H7 (cell line): ENCODE measurements at places on chromosomes 5 and 9.
A peak's percentile ranks its signal among the peaks of the same experiment; 100 is the strongest.

- DNase-seq = no peak
These were observed 6.3 kb downstream of the RMI1 start for GRCh38 chr9:83986765-83987401.

GRCh38 chr5:37776826-37777225 lies 63.0 kb downstream of the GDNF start:
- no peak for DNase-seq

- DNase-seq = no peak
These were observed 71.5 kb downstream of the MACROH2A1 start for GRCh38 chr5:135327429-135328127.

- DNase-seq = no peak
These were observed 78.0 kb downstream of the GNAQ start for GRCh38 chr9:77953590-77953989.

DNA sequence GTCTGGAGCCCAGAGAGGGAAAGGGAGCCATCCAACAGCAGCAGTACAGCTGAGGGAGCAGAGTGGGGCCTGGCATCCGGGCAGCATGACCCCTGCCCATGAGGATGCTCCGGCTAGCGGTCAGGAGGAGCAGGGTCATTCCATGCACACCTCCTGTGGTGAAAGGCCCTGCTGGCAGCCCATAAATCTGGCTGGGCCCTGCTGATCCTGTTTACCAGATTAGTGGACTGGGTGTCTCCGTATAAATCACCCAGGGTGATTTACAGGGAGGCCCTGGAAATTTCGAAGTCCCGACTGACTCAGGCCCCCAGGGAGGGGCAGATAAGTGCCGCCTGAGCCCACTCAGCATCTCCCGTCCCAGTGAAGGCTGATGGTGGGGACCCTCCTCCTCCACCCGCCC lies 117.6 kb upstream of the HAND1 start:
- no peak for DNase-seq

DNA sequence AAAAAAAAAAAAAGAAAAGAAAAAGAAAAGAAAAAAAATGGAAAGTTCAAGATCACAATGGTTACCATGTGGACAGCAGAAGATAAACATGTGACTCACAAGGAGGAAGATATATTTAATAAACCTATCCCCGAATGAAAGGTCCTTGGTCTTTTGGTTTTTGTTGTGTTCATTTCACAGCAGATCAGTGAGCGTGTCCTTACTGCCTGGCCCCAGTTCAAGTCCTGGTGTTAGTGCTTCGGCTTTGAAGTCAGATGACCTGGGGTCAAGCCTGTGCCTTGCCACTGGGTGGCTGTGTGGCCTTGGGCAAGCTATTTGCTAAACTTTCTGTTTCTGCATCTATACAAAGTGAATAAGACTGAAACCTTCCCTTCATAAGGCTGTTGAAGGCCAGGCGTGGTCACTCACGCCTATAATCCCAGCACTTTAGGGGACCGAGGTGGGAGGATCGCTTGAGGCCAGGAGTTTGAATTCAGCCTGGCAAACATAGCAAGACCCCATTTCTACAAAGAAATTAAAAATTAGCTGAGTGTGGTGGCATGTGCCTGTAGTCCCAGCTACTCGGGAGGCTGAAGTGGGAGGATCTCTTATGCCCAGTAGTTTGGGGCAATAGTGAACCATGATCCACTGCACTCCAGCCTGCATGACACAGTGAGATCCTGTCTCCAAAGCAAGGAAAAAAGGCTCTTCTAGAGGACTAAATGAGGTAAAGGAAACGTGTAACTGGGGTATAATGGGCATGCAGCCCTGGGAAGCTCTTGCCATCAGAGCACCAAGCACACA lies 94.5 kb upstream of the SPATA31D4 start:
- no peak for DNase-seq

GRCh38 chr5:86999951-87000350 lies 267.7 kb upstream of the RASA1 start:
- no peak for DNase-seq

DNA sequence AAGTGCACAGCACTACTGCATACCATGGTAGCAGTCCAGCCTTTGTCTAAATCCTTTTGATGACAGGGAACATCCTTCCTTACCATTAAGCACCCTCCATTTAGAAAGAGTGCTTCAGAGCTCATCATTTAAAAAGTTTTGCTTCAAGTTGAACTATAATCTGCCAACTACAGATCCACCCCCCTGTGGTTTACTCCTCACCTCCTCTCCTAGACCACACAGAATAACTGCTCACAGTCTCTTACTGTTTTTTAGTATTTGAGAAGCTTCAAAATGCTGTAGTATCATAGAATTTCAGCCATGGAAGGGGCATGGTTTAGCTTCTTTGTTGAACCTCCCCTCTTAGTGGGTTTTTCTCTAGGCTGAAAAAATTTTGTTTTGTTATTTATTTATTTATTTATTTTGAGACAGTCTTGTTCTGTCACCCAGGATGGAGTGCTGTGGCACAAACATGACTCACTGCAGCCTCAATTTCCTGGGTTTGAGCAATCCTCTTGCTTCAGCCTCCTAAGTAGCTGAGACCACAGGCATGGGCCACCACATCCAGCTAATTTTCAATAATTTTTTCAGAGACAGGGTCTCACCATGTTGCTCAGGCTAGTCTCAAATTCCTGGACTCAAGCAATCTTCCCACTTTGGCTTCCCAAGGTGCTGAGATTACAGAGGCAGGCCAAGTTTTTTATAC lies 384.3 kb upstream of the RFX3 start:
- no peak for DNase-seq

- peak; percentile 73 for DNase-seq
These were observed 547 bp downstream of the NIPBL start for GRCh38 chr5:36876965-36877666.

GRCh38 chr9:129324808-129325502 lies 146.9 kb upstream of the IER5L start:
- DNase-seq = no peak

DNA sequence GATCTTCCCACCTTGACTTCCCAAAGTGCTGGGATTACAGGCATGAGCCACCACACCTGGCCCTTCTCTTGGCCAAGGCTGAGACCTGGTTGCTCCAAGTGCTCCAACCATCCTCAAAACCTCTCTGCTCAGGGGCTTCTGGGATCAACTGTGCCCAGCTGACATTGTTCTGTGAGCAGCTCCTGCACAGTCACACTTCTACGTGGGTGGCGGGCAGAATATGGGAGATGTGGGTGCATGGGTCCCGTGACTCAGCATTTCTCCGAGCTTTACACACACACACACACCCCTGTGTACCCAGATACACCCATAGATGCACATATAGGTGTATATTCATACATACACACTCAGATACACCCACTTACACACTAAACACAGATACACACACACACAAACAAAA lies 10.5 kb upstream of the MYORG start:
- DNase-seq = no peak

DNA sequence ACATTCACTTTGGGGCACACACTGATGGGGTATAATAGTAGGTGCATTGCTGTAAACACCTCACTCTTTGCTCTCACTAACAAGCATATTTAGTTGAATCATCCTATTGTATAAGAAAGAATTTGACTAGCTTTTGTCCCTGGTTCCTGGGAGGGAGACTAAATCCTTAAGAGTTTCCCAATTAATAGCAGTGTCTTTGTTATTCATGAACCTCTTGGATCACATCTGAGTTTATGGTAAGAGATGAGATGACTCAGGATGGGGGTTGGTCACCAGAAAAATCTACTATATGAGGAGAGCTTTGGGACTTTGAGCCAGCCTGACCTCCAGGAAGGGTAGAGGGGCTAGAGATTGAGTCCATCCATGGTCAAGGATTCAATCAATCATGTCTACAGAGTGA lies 56.8 kb downstream of the PUM3 start:
- DNase-seq = no peak

GRCh38 chr5:131305906-131306305 lies 42.1 kb downstream of the CDC42SE2 start:
- no peak for DNase-seq

DNA sequence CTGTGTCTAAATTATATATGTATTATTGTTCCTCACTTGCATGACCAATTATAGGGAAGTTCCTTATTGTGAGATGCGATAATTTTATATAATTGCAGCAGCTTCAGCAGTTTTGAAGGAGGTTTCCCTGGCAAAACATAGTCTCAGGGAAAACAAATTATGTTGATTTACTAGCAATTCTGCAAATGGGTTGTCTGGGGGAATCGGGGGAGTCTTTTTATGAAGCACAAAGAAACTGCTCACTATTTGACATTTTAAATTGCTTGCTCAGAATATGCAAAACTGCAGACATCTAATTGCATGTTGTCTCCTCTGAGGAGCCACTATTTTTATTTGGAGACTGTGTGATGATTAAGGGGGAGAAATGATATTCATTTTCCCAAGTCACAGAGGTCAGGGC lies 361.6 kb downstream of the YTHDC2 start:
- no peak for DNase-seq

DNA sequence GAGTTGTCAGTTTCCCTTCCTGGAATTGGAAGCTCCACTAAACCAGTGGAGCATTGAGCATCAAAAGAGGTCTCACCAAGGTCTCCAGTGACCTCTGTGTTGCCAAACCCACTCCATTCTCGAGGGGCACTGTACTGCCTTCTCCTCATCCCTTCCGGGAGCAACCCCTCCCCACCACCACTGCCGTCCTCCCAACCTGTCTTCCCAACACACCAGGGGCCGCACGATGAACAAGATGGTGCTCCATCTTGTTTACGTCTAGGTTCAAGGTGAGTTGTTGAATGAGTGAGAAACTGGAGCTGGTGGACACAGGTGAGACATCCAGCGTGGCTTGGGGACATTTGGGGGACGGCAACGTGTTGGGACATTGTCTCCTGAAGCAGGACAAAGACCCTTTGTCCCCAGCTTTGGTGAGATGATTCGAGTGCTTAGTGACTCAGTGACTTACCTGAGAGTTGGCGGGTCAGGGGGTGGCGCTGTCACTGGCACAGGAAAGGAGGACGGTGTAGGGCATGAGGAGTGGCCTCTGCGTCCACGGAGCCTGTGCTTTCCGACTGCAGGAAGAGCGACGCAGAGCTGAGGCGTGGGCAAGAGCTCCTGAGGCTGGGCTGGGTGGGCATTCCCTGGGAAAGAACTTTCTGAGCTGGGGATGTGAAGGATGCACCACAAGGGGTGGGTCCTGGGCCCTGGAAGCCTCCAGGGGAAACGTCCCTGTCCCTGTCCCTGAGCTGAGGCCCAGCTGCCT lies 44.8 kb upstream of the RNU6ATAC start:
- peak; percentile 38 for DNase-seq

DNA sequence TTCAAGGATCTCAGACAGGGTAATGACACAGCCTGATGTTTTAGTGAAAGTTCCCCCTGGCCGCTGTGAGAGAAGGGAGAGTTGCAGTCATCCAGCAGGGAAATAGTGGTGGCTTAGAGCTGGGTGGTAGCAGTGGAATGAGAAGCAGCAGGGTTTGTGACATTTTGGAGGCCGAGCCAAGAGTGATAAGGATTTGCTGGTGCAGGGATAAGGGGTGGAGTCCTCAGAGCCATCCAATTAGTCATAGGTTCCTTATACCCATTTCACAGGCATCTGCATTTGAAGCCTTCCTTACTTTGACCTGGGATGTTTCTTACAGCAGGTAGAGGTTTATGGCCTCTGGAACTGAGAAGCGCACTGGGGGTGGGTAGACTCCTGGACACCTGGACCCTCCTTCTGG lies 12.8 kb downstream of the JADE2 start:
- DNase-seq = no peak

DNA sequence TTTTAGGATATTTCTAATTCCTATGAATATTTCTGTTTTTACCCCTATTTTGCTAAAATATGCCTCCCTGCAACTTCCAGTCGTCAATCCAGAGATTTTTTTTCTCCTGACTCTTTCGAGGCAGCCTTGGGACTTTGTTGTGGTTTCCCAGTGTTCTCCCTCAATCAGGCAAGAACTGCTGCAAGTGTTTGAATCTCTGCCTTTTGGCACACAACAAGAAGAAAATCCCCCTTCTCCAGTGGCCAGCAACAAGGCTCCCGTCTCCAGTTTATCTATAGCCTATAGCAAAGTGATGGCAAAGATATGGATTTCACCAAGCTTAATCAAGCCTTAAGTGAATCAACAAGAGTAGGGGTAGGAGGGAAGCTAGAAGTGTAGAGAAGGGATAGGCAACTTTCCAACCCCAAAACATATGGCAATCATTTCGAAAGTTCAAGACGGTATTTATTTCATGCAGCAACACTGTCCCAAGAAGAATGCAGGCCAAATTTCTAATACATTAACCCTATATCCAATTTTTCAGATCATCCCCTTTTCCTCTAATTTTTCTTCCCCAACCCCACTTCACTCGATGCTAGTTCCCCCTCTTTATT lies 37.7 kb upstream of the PAPPA start:
- DNase-seq = no peak

DNA sequence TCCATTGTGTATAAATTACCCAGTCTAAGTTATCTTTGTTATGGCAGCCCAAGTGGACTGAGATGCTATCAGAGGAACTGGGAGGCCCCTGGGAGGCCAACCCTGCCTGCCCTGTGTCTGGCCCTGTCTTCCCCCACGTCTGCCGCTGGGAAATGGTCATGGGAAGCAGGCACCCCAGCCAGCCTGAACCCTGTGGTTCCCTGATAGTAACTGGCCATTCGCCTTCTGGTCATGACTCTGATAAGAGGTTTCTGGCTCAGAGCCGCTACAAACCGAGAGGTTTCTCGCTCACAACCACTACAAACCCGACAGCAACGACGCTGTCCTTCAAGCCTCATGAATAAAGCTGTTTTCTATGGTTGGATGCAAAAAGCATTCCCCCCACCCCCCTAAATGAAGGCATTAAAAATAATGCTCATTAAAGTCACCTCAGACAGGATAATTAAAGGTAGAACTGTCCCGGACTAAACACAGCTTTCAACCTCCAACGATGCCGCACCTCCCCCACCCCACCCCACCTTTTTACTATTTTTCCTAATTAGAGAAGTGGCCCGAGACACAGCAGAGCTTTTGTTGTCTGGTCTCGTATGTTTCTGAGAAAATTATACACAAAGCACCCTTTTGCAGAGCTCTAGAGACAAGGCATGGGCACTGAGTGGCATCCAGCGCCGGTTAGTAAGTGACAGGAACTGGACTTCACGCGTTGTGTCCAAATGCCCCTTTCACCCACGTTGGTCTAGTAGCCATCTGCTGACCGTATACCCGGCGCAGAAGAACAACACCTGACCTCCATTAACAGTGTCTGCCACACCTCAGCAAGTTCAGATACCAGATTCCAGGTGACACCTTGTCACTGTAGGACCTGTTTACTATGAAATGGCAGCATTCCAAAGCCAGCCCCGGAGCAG lies 140.8 kb downstream of the COL23A1 start:
- no peak for DNase-seq

- DNase-seq = no peak
These were observed 23.8 kb upstream of the SPTAN1 start for GRCh38 chr9:128528445-128529160.

DNA sequence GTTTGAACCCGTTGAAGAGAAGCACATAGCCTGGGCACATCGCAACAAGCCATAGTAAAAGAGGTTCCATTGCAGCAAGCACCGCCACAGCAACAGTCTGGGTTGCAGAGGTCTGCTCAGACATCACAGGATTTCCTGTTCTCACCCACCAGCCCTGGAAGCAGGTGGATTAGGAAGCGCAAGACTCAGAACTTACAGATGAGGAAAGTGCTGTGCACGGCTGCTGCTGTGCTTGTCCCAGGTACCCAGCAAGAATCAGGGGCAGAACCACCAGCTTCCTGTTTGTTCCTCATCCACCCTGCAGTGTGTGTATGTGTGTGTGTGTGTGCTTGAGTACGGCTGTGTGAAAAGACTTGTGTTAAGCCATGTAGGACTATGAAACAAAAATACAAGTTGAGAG lies 124.7 kb upstream of the IRX2 start:
- DNase-seq = no peak
